Stimulated activated naive CD8-positive, alpha-beta T cell treated with anti-CD3 and anti-CD28 coated beads, Interleukin-15, Interleukin-2, amounts not matched to agents 100 U/mL and 50 U/mL, for 24 hours (primary cell): ENCODE measurements at places on chromosomes 1 and 21.
A peak's percentile ranks its signal among the peaks of the same experiment; 100 is the strongest.

DNA sequence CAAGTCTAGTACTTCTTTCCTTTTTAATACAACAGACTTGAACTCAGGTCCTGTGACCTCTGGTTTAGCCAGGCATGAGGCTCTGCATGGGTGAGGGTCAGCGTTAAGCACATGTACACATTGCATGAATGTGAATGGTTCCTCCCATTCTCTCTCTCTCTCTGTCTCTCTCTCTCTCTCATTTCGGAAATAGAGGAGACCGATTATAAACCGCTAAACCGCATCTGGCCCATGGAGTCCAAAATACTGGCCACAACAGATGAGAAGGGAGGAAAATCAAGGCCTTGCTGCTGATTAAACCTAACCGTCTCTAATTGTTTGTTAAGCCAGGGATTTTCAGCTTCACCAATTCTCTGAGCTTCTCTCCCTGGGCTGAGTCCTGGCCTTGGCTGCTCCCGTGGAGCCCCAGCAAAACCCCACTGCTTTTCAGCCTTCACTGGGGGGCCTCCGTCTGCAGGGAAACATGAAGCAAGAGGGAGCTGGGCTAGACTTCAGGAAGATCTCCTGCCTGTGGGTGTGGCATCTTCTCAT lies 6.6 kb downstream of the RSPO1 start:
- no peak for DNase-seq

- no peak for DNase-seq
Measured at GRCh38 chr1:54952950-54953718, 27.3 kb upstream of the TMEM61 start.

GRCh38 chr21:32806810-32807386 lies 35.3 kb upstream of the PAXBP1 start:
- peak; percentile 28 for DNase-seq

DNA sequence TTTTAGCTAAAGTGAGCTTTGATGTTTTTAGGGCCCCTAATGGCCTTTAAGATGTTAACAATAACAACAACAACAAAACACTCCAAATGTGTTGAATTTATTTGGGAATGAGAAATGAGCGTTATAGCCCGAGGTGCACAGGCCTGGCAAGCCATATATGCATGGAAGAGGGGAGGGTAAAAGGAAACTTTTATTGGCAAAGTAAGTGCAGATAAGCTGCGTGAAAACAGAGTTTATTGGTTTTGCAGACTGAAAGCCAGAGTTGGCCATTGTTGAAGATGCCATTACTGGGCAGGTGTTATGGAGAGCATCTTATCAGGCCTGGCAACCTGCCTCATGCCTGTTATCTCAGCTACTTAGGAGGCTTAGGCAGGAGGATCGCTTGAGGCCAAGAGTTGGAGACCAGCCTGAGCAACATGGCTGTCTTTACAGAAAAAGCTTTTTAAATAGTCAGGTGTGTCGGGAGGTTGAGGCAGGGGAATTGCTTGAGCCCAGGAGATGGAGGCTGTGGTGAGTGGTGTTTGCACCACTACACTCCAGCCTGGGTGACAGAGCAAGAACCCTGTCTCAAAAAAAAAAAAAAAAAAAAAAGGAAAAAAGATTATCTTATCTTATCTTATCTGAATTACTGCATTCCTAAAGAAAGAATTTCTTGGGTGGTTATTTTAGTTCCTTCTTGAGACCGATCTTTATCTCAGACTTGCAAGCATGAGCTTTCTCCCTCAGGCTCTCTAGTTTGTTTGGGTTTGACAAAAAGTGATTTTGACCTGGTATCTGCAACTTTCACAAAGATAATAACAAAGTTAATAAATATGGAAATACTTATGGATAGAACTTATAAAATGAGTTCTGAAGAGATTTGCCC lies 1.7 kb downstream of the PATJ start:
- no peak for DNase-seq

GRCh38 chr1:22633697-22634463 lies 2.5 kb upstream of the C1QA start:
- no peak for DNase-seq

- no peak for DNase-seq
Measured at GRCh38 chr1:54095546-54096226, 42.3 kb downstream of the TCEANC2 start.

DNA sequence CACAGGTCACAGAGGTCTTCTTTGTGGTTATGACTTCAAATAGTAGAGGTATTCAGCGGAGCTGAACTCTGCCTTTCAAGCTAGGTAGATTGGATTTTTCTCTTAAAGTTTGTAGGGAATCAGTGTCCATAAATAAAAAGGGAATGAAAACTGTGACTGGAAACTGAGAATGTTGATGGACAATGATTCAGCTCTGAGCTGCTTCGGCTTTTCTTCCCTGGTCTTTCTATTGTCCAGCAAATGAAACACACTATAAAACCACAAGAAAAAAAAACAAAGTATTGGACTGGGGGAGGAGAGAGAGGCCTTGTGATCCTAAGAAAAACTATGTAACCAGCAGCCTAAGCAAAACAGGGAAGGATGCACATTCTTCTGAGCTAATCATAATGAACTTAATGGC lies 11.1 kb downstream of the TNNI3K start:
- no peak for DNase-seq

- DNase-seq: peak; percentile 76
Measured at GRCh38 chr1:211935448-211935970, 99.8 kb downstream of the INTS7 start.

DNA sequence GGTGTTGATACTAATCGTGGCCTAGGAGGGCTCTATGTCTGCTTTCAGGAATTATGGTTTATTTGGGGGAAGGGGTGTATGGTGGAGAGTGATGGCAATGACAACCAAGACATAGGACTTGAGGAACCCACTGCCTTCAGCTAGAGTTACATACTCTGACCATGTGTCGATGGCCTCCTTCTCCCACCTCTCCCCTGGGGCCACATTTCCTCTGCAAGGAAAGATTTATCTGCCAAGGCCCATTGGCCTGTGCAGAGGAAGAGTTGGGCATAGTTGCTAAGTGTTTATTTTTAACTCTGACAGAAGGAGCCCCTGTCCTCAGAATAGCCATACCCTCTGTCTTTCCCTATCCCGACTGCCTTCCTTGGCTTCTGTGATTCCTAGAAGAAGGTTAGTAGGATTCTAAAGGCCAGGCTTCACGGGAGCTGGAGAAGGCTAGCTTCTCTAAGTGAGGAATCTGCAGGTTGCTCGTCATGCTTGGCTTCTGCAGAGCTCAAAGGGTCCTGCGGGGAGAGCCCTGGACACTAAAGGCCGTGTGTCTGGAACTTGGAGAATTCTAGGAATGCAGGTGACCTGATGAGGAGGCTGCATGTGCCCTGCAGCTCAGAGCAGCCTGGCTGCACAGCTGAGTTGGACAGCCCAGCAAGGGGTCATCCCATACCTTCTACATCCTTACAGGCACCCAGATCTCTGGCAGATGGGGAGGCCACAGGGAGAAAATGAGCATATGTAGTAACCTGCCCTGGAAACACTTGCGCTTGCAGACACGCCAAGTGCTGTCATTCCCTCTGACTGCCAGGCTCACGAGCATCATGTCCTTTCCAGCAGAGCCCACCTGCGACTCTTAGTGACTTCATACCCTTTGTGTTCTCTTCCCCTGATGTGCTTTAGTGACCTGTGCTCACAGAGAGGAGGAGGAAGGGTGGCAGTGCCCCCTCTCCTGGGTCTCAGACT lies 9.7 kb downstream of the MAPKAPK2 start:
- no peak for DNase-seq

DNA sequence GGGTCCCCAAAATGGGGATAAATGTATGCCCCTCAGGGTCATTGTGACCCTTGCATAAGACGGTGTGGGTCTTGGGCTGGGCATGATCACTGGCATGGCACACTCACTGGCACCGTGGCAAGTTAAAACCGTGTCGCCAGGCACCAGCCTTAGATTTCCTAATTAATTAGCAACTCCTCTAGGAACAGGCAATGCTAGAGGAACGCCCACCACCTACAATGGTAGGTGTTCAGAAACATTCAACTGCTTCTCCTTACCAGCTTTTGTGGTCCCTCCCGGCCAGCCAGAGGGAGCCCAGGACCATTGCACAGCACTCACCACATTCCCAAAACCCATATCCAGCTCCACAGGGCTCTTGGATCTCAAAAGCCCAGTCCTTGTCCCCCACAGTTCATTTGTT lies 36.4 kb downstream of the EPHA2 start:
- DNase-seq: no peak

- no peak for DNase-seq
Measured at GRCh38 chr1:27397749-27398148, 5.3 kb downstream of the GPR3 start.

GRCh38 chr1:228669242-228669585 lies 66.1 kb upstream of the RHOU start:
- no peak for DNase-seq

GRCh38 chr1:111463029-111463683 lies 10.6 kb upstream of the C1orf162 start:
- no peak for DNase-seq

- peak; percentile 35 for DNase-seq
Measured at GRCh38 chr1:59354709-59355337, 57.9 kb downstream of the FGGY start.

DNA sequence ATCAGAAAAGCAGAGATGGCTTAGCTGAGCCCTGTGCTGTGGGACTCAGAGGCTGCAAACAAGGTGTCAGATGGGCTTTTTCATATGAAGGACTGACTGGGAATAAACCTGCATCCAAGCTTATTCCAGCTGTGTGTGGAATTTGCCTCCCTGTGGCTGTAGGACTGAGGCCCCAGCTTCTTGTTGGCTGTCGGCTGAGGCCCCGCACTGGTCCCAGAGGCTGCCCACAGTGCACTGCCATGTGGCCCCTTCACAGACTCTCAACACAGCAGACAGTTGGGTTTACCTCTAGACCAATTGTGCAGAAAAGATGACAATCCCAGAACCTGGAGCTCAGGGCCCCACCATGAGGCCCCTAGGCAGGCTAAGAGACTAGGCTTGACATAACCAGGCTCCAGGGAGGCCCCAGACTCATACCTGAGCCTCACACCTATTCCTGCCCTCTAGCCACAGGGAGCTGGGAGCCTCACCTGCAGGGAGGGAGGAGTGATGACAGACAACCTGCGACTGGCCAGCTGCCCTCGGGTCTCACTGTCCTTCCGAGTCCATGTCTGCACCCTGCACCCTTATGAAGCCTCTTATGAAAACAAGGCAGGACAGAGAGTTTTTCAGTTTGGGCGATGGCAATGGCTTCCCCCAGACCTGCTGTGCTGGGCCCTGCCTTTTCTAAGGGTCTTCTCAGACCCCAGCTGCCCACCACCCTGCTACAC lies 615.5 kb downstream of the NPHP4 start:
- no peak for DNase-seq

DNA sequence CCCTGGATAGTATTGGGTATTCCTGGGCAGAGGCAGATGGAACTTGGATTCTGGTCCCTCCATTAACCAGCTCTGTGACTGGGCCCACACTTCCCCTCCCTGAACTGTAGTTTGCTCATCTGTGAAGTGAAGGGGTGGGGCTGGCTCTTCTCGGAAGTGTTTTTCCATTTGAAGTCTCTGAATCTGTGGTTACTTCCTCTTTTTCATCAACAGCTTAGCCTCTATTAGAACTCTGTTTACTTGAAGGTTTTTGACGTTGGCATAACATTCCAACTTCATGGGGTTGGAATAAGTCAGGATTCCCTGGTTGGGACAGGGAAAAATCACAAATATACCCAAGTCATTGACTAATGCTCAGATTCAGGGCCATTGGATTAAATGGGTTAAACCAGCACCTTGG lies 3.6 kb downstream of the KIAA0040 start:
- peak; percentile 58 for DNase-seq

GRCh38 chr1:76868154-76868882 lies 1.0 kb downstream of the ST6GALNAC5 start:
- peak; percentile 34 for DNase-seq

GRCh38 chr1:175174309-175175102 lies 18.1 kb downstream of the KIAA0040 start:
- no peak for DNase-seq

GRCh38 chr1:66767626-66768025 lies 15.4 kb downstream of the DYNLT5 start:
- no peak for DNase-seq

DNA sequence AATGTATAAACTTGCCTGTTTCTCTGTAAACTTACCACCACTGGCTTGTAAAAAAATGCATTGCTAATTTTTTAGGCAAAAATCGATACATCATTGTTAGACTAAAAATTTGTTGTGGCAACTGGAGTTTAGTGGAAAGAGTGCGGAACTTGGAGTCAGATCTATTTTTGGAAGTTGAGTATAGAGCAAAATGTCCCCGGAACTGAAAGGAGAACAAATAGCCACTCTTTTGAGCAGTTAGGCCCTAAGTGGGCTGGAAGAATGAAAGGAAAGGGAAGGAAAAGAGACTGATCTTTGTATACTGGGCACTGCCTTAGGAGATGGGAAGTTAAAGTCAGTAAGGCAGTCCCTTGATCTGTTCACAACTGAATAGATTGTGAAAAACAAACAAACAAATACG lies 30.2 kb downstream of the OPTC start:
- no peak for DNase-seq

- DNase-seq: no peak
Measured at GRCh38 chr1:95653618-95654017, 419.6 kb downstream of the RWDD3 start.

GRCh38 chr1:29457496-29458368 lies 221.4 kb downstream of the PTPRU start:
- no peak for DNase-seq

- DNase-seq: no peak
Measured at GRCh38 chr1:169689395-169689794, 22.0 kb downstream of the SELL start.

DNA sequence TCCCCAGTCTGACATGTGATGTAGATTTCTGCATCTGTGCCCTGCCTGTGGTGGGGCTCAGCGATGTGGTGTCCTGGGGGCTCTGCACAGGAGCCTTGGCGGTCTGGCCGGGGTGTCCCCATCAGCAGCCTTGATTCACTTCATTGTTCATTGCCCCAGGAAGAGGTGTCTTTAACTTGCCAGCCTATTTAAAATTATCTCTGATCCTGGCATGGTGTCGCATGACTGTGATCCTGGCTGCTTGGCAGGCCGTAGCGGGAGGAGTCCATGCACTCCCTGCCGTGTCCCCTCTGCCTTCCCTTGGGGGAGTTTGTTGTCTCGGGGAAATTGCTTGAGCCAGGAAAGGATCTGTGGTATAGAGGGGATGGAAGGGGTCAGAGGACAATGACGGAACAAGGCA lies 59.9 kb downstream of the TRIM11 start:
- no peak for DNase-seq

DNA sequence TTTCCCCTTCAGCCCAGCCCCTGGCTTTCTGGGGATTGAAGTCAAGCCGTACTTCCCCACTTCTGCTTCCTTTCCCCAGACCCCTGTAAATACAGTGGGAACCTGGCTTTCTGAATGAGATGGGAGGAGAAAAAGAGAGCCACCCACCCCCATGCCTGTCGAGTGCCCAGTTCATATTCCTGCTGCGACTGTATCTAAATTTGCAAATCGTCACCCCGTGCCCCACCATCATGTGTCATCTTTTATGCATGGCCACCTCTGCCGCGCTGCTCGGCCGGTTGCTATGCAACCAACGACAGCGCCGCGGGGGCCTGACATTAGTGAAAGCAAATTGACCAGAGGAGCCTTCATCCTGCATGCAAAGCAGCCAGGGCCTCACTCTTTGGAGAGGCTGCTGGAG lies 143.0 kb downstream of the ELAVL4 start:
- DNase-seq: no peak
